ENCODE measurements at places on chromosomes 6 and 20.

- no peak for DNase-seq
Measured at GRCh38 chr6:117771403-117771802, 96.1 kb downstream of the NUS1 start.

GRCh38 chr6:13788820-13789219, 25.5 kb downstream of the MCUR1 start:
- no peak for DNase-seq

- peak; percentile 88 for DNase-seq
Measured at GRCh38 chr20:38126932-38127621, 38.0 kb downstream of the TGM2 start.

DNA sequence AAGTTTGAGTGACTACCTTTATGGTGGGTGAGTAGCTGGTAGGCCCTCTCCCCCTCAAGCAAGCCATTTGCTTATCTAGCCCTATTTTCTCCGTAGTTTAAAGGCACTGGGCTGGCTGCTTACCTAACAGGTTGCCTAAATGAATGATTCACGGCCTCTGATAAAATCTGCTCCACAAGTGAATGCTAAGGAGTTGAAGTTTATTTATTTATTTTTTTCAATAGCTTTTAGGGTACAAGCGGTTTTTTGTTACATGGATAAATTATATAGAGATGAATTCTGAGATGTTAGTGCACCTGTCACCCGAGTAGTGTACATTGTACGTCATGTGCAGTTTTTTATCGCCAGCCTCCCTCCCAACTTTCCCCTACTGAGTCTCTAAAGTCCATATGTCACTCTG, 8.3 kb upstream of the CDH26 start:
- no peak for DNase-seq

GRCh38 chr6:11665604-11666326, 112.8 kb downstream of the ADTRP start:
- no peak for DNase-seq

DNA sequence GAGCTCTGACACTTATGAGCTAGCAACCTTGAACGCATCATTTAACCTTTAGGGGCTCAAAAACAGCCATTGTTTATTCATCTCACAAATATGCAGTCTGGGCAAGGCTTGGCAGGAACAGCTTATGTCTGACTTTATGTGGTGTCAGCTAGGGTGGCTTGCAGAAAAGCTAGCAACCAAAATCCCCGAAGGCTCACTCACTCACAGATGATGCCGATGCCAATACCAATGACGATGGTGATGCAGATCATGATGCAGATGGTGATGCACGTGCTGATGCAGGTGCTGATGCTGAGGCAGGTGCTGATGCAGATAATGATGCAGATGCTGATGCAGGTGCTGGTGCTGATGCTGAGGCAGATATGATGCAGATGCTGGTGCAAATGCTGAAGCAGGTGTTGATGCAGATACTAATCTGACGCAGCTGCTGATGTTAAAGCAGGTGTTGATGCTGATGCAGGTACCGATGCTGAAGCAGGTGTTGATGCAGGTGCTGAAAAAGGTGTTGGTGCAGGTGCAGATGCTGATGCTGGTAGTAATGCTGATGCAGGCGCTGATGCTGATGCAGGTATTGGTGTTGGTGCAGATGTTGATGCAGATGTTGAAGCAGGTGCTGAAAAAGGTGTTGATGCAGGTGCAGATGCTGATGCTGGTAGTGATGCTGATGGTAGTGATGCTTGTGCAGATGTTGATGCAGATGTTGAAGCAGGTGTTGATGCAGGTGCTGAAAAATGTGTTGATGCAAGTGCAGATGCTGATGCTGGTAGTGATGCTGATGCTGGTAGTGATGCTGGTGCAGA, 195.6 kb downstream of the NFATC2 start:
- DNase-seq: peak; percentile 84

DNA sequence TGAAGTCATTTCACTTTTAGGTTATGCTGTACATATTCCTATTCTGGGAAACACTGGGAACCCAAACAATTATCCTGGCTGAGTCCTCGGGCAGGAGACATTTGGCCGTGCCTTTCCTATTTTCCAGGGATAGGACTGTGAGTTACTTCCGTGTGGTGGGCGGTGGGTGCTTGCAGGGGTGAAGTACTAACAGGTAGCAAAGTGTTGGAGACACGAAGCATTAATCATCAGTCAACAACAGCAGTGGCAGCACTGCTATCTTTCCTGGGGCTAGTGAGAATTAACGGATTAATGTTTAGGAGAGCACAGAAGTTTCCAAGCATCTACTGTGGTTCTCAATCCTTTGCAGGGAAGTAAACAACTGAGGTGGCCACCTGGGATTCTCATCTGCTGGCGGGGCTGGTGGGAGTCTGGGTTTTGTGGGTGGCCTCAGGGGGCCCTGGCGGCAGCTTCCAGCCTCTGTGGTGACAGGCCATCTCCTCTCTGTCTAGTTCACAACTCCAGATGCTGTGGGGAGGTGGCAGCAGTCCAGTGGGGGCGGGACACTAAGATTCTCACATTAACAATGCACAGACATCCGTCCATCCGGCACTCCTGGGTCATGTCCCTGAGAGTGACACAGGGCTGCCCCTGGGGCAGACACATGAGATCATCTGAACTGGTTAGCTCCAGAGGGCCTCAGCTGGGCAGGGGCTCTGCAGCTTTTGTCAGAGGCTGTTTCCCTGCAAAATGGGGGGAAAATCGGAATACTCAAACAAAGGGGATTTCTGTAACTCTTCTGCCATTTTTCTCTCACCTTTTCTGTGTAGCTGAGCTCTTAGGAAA, 90.9 kb downstream of the GJA10 start:
- peak; percentile 53 for DNase-seq

DNA sequence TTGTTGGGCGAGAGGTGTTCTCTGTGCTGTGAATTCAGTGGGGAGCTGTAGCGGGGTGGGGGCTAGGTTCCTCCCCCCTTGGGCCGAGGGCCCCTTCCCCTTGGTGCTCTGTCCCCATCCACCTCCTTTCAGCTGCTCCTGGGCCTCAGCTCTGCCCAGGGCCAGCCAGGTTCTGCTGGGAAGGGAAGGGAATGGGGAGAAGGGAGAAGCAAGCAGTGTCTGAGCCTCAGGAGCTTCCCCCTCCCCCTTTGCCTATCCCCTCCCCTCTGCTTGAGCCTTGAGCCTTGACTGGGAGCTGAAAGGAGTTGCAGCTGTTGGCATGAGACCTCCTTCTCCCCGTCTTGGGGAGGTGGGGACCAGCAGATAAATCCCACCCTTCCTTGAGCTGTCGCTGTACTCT, 576 bp upstream of the RRP36 start:
- DNase-seq: peak; percentile 18

DNA sequence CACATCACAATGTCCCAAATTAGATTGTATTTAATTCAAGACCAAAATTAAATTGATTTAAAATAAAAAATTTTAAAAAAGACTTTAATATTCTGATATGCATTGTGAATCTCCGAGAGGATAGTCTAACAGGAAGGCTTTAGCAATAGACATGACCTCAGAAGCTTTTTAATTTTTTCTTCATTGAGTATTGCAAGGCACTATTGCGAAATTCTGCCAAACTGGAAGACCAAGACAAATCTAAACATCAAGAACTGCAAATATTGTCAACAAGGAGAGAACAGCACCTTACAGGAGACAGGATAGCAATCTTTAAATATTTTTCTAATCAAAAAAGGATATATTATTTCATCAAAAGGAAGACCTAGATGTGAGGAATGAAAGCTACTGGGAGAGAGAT, 56.9 kb downstream of the BMP5 start:
- DNase-seq: no peak

GRCh38 chr20:57743450-57744095, 33.8 kb upstream of the PMEPA1 start:
- no peak for DNase-seq

DNA sequence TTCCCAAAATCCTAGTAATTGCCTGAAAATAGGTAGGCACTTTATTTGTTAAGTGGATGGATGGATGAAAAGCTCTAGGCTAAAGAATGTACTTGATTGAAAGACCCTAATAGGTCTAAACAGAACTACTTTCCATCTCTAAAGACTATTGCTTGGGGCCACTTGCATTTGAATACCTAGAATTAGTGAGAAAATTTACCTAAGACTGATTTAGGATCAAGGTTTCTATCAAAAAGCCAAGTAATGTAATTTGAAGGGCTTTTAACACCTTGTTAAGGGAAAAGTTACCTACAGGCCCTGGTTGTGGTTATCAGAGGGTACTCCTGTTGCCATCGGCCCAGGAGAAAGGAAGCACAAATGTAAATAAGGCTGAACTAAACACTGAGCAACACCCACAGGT, 580.7 kb downstream of the LMBRD1 start:
- DNase-seq: no peak

DNA sequence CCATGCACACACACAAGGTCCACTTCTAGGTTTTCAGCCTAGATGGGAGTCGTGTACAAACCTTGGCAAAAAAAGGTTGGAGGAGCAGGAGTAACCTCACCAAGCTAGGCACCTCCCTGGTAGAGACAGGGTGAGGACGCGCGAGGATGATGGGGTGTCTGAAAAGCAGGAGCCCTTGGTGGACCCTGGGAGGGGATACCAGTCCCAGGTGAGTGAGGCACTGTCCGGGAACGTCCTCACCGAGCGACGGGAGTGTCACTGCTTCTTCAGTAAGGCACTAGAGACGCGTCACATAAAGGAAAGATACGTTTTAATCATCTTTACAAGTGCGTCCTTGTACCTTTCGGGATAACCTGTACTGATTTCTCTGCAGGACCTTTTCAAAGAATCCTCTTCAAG, 29.4 kb upstream of the ZBP1 start:
- no peak for DNase-seq

GRCh38 chr6:71011871-71012371, 55.1 kb upstream of the B3GAT2 start:
- DNase-seq: no peak

DNA sequence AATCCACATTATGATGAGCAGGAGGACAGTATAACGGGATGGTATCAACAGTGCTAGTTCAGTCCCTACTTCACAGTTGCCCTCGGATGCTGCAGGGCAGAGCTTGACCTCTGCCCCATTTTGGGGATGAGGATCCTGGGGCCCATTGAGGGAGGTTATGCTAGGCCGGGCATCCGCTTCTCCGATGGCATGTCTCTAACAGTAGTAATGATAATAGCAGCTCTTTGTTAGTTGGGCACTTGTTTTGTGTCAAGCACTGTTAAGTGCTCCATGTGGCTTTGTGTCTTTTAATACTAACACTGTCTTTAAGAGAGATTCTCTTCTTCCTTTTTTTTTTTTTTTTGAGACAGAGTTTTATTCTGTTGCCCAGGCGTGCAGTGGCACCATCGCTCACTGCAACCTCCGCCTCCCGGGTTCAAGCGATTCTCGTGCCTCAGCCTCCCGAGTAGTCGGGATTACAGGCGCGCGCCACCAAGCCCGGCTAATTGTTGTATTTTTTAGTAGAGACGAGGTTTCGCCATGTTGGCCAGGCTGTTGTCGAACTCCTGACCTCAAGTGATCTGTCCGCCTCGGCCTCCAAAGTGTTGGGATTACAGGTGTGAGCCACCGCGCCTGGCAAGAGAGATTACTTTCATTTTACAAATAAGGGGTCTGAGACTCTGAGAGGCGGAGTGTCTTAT, 1.1 kb downstream of the MAPRE1 start:
- DNase-seq: peak; percentile 15

DNA sequence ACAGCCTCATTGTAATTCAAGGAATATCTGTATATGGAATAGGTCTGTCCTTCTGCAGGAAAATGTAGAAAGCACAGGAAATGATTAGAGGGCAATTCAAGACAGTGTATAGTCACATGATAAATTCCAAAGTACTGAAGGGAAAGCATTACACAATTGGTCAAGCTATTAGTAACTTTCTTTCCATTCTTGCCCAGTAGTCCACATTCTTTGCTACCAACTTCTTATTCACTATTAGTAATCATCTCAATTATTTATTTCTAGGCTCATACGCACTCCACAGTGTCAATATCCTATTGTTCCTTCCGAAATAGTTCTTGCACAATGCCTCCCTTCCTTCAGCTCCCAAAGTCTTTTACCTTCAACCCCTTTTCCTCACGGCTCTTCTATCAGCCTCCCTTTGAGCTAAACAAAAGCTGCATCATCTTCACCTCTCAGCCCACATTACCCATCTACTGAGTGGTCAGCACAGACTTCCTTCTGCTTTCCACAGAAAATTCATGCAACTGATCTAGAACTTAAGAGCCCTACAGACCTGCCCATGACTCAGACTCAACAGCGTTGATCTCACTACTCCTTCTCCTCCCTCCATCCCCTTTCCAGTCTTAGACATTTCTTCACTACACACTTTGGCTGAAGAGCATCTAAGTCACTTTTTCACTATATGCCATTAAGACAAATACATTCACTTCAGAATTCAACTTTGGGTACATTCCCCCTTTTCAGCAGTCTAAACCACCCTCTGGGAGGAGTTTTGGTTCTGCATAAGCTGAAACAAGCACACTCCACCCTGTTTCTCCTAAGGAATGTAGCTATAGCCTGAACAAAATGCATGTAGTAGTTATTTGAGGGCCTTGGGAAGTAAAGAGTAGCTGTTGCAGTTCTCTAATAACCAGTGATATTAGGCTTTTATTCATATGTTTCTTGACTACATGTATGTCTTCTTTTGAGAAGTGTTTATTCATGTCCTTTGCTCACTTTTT, 157.9 kb downstream of the KIF16B start:
- DNase-seq: peak; percentile 2

- DNase-seq: no peak
Measured at GRCh38 chr20:14649662-14650061, 312.2 kb upstream of the FLRT3 start.

GRCh38 chr20:47262365-47263013, 94.0 kb downstream of the ZMYND8 start:
- no peak for DNase-seq

GRCh38 chr20:37114012-37114411, 18.2 kb upstream of the RBL1 start:
- no peak for DNase-seq

- no peak for DNase-seq
Measured at GRCh38 chr20:38061109-38061508, 27.6 kb downstream of the RPRD1B start.

- DNase-seq: no peak
Measured at GRCh38 chr6:16150098-16150497, 21.2 kb downstream of the MYLIP start.

DNA sequence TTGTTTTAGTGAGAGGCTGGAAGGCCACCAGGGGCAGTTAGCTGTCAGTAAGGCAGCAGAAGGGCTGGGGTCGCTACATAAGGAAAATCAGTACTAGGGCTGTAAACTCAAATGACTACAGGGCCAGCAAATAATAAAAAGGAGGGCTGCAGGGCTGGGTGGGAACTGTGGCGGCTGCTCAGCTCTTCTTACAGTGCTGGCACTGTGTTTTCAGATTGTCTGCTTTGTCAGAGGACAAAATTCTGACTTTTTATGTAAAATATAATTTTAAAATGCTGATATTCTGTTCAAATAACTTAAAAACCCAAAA, 23.2 kb downstream of the HLA-A start:
- no peak for DNase-seq

GRCh38 chr20:58240471-58240870, 12.0 kb upstream of the ANKRD60 start:
- DNase-seq: no peak

- peak; percentile 52 for DNase-seq
Measured at GRCh38 chr6:39812853-39813533, 20.8 kb downstream of the DAAM2 start.

- DNase-seq: no peak
Measured at GRCh38 chr6:146551545-146551944, 7.9 kb downstream of the RAB32 start.

GRCh38 chr20:58043236-58044140, 185.0 kb downstream of the ANKRD60 start:
- no peak for DNase-seq

- DNase-seq: peak; percentile 50
Measured at GRCh38 chr20:19828232-19828631, 70.2 kb downstream of the RIN2 start.

- DNase-seq: peak; percentile 49
Measured at GRCh38 chr6:35343092-35343834, 905 bp downstream of the PPARD start.
